Osteocyte (in vitro differentiated cells): ENCODE measurements at places on chromosomes 5 and 9. TPM values are rescaled to one million over a fixed set of nuclear protein-coding genes. Genes with fewer than 3 reads are reported as not detected.

TMC1 gene
- not detected in 2 replicates for total RNA-seq

EDIL3 gene
- 470 and 495 TPM in 2 replicates for total RNA-seq

CREB3 gene
- 39.0 and 45.4 TPM in 2 replicates for total RNA-seq

NR5A1 gene
- not detected in 2 replicates for total RNA-seq

PCDHB6 gene
- total RNA-seq, result 1.4 and 1.6 TPM in 2 replicates

FOXI1 gene
- not detected in 2 replicates for total RNA-seq

FOXD4L4 gene
- not detected in 2 replicates for total RNA-seq

FOXD4L3 gene
- 0.26 TPM in 1 of 2 replicates, not detected in the other for total RNA-seq

GPR150 gene
- total RNA-seq, result 0.16 and 0.21 TPM in 2 replicates

CACNA1B gene
- 0.08 and 0.13 TPM in 2 replicates for total RNA-seq

DNA sequence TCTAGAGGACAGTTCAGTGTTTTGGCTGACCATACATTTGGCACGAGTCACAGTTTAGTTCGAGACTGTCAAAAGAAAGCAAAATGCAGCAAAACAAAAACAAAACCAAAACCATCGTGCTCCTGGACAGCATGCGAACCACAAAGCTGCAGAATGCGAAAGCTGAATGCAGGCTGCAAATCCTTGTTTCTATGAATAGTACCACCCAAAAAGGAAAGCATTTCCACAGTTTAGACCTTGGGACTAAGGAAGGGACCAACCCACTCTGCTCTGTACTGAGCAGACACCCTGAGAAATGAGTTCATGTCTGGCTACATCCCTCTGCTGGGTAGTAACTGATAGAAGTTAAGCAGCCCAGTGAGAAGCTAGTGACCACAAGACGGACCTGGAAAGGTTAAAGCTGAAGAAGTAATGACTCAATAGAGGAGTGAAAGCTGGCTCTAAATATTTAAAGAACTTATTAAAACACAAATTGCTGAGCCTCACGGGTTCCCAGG is 3.9 kb downstream of the GCNT4 start:
- no peak for DNase-seq

DNA sequence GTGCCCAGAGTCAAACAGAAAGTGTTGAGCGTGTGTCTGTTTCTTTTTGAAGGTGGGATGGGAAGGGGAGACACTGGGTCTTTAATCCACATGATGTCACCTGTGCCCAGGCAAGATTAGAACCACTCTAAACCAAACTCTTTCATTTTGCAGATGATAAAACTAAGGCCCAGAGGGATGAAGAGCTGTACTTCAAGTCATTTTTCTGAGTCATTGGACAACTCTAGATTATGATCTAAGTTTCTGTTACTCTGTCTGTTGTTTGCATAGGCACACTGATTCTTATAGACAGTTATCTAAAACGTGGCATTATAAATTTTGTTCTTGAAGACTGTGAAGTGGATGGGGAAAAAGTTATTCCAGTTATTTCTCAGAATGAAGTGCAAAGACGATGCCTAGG is 48.8 kb downstream of the MAST4 start:
- DNase-seq, result no peak

DNA sequence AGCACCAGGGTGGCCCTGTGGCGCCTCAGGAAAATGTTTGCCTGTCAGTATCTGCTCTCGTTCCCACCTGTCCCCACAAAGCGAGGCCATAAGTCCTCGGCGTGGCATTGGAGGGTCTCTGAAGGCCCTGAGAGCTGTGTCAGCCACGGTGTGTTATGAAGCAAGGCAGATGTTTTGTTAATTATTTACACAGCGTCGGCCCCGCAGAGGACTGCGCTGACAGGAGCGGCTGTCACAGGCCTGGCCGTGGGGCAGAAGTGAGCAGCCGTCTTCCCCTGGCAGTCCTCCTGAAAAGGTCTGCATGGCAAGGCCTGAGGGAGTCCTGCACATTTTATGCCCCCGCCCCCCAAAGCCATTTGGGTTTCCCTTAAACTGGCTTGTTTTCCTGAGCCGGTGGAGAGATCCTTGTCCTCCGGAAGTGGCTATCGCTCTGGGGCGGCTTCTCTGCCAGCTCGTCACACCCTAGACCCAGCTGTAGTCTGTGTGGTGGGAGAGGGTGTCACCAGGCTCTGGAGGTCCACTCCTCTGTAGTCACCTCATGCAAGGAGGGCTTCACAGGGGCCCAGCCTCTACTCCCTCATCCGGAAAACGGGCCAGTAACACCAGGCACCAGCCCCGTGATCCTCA is 6.2 kb downstream of the NEK6 start:
- DNase-seq, result no peak

GRCh38 chr5:91532281-91532680 is 149.2 kb upstream of the ARRDC3 start:
- no peak for DNase-seq

GRCh38 chr5:139745800-139746690 is 49.6 kb upstream of the PSD2 start:
- DNase-seq, result peak; percentile 92

DNA sequence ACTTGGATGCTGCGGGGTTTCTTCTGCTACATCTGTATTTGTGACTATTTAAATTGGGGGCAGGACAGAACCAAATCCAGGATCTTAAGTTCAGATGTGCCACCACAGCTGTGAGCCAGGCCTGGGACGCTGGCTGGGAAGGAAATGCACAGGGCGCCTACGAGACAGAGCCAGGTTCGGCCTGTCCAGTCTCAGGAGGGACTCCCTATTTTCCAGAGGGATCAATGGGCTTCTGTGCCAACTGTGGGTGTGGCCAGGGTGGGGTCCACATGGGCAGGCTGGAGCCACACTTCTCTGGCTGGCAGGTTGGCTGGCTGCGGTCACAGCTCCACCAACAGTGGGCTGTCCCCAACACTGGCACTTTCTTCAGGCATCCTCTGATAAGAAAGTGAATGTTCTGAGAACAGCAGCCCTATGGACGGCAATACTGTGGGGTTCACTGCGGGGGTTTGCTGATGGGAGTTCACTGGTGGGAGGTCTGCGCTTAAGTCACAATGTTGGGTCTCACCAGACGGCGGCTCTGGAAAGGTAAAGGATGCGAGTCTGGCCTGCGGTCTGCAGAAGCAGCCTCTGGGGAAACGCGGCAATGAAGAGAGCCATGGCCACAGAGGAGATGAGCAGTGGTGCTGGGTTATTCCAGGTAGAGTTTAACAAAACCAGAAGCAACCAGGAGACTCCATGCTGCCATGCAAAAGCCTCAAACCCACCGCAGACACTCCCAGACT is 78.1 kb downstream of the DAP start:
- DNase-seq, result peak; percentile 76

DNA sequence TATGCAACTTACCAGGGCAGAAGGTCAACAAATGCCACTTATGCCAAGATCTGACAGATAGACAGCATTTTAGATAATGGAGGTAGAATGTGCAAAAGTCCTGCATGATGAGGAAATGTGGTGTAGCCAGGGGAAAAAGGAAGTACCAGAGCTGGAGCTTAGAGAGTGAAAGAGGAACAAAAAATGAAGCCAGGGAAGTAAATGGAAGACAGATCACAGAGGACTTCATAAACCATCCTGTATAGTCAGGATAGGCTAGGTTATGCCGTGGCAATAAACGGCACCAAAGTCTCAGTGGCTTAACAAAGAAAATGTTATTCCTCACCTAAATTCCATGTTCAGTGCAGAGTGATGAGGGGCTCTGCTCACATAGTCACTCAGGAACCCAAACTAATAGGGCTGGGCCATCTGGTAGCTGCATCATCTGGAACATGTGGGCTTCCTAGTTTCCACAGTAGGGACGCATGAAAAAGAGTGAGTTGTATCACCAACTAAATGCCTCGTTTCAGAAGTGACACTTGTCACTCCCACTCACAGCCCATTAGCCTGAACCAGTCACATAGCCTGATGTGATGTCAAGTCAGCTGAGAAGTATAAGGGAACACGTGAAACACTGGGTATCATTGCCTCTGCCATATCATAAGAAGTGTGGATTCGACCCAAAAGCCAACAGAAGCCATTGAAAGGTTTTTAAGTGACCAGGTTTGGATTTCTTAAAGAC is 70.3 kb downstream of the SH3RF2 start:
- DNase-seq, result no peak

DNA sequence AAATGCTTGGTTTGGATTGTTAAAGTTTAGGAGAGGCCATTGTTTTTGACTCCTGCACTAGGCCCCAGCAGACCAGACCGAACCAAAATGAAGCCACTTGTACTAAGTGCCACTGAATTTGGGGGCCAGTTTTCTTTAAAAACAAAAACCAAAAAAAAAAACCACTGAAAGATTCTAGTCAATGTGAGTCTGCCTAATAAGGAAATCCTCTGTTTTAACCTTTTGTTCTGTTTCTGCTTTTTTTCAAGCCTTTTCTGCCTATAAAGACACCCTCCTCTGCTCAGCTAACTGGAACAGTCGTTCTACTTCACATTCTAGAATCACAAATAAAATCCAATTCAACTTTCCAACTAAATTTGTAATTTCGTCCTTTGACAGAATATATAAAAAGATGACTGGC is 64.9 kb downstream of the SERINC5 start:
- no peak for DNase-seq

DNA sequence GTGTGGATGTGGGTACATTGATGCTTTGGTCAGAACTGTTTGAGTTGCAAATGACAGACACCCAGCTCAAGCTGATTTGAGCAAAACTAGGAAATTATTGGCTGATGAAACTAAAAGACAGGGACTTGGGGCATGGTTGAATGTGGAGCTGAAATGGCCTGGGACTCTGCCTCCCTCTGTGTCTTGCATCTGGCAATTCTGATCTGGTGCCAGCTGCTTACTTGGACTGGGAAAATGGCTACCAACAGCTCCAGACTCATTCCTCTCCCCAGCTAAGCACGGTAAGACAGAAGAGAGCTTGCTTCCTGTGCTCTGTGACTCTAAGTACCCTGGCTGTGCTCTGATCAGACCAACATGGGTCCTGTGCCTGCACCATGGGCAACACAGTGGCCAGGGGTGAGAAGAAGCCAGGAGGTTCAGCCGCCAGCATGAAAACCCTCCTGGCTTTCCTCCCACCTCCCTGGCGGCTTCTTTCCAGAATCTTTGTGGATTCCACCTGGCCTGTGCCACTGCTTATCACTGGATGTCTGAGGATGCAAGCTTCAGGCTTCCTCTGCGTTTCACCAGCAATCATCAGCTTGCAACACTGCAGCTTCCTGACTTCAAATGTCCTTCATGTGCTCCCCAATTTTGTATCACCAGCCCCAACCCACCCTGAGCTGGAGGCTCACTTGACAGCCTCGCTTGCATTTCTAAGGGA is 44.1 kb downstream of the C5orf15 start:
- DNase-seq, result no peak

- no peak for DNase-seq
These were observed 271.5 kb downstream of the ARRDC3 start for GRCh38 chr5:91111473-91112238.

DNA sequence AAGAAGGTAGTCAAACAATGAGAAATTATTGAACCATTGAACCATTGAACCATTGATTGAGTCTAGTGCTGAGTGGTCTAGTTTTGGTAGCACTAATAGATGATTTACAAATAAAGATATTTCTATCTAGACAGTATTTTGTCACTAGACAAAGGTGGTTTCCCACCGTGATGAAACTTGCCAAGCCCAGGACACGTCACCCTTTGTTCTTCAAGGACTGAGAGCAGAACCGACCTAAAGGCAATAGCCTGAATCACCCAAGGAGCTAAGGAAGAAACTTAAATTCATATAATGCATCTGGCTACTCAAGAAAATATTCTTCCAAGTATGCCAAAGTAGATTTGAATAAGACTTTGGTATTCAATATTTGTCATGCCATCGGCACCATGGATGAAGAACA is 103.3 kb downstream of the ESM1 start:
- no peak for DNase-seq

- DNase-seq, result peak; percentile 95
These were observed 129.9 kb downstream of the RXRA start for GRCh38 chr9:134455934-134456755.

DNA sequence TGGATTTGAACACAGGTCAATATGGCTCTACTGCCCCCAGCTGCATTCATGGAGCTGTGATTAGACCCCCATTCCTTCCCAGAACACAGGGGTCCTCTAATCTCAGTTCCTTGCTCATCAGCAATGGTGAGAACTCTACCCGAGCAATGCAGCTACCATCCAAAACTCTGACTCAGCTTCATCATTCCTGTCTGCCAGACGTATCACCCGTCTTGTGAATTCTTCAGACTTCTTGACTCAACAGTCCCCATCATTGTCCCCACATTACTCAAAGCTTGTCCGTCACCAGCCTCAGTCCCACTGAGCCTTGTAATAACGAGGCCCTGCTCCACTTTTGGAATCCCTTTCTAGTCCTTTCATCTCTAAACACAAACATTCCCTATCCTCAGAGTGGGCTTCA is 36.3 kb upstream of the STX17 start:
- no peak for DNase-seq

DNA sequence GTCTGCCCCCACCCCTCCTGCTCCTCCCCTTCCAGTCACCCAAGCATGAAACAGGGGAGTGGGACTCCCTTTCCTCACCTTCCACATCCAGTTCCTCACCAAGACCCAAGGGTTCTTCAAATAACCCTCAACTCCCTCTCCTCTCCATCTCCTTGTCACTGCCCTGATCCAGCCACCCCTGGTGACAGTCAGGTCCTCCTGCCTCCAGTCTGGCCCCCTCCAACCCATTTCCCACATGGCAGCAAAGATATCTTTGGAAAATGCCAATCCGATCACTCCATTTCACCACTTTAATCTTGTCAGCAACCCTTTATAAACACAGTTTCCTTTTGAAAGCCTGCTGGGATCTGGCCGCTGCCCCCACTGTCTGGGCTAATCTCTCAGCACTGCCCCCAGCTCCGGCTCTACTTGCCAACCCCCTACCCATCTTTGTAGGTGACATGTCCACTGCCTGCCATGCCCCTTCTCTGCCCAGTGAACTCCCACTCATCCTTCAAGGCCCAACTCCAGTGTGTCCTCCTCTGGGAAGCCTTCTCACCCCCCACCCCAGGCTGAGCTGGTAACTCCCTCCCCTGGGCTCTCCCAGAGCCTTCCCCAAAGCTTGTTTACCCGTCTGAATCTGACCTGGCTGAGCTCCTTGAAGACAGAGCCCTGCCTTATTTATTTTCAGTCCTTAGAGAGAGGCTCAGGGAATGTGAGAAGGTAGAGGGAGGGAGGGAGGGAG is 781 bp upstream of the MYOZ3 start:
- no peak for DNase-seq

DNA sequence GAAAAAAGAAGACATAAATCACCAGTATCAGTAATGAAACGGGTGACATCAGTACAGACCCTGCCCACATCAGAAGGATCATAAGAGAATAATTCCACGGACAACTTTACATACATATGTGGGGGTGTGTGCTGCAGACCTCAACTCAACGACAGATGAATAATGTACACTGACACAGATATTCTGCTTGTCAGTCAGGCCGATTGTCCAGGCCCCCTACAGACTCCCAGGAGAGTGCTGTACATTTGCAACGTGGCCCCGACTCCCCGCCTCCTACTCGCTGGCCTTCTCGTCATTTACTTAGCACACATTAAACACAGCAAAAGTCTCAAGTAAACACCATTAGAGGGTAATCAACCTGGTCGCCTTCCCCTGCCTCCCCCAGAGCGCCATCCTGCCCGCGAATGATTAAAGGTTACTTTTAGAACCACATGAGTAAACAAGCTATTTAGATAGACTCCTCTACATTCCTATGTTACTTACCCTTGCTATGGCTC is 3.5 kb upstream of the TMED9 start:
- no peak for DNase-seq
